ENCODE measurements at places on chromosomes 7 and 10.

- no peak for DNase-seq
These were observed 21.0 kb upstream of the RPA3 start for GRCh38 chr7:7739204-7740036.

DNA sequence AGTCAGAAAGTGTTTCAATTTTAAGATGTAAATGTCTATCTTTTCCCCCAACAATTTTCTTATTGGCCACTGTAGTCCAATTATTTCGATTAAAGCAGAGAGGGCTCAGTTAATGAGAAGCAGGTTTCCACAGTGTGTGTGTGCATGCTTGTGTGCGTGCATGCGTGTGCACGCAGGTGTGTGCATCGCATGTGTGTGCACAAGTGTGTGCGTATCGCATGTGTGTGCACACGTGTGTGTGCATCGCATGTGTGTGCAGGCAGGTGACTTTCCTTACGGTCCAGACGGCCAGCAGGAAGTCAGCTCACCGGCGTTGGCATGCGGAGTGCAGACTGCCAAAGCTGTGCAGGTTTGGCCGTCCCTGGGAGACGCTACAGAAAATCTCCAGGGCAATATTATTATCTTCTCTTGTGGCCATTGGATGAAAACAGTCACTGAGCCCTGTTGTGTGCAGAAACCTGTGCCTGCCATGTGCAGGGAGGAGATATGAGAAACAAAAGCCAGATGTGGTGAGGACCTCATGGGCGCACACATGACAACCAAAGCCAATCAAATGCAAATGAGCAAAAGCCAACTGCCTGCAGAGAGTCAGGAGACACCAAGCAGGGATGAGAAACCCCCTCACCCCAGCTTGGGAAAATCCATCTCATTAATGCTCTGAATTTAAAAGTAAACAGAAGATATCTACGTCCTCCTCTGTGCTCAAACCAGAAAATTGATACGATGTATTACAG lies 70.4 kb downstream of the C10orf90 start:
- DNase-seq = no peak

DNA sequence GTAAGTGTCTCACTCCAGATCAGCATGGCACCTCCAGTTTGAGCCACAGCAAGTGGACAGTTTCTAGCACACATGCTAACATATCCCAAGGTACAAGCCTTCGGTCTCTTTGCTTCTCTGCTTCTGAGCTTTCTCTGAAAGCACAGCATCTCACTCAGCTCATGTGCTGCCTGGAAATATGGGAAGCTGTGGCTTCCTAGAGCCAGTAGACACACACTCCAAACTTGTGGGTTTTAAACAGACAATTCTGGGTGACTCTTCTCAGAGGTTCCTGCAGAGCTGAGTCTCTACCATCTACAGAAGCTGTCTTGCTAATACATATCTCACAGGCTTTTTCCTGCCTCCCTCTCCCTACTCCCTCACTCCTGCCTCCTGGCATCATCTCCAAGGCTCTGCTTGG lies 23.9 kb upstream of the TMEM273 start:
- DNase-seq = no peak

GRCh38 chr7:110911632-110912031 lies 179.3 kb upstream of the LRRN3 start:
- no peak for DNase-seq

DNA sequence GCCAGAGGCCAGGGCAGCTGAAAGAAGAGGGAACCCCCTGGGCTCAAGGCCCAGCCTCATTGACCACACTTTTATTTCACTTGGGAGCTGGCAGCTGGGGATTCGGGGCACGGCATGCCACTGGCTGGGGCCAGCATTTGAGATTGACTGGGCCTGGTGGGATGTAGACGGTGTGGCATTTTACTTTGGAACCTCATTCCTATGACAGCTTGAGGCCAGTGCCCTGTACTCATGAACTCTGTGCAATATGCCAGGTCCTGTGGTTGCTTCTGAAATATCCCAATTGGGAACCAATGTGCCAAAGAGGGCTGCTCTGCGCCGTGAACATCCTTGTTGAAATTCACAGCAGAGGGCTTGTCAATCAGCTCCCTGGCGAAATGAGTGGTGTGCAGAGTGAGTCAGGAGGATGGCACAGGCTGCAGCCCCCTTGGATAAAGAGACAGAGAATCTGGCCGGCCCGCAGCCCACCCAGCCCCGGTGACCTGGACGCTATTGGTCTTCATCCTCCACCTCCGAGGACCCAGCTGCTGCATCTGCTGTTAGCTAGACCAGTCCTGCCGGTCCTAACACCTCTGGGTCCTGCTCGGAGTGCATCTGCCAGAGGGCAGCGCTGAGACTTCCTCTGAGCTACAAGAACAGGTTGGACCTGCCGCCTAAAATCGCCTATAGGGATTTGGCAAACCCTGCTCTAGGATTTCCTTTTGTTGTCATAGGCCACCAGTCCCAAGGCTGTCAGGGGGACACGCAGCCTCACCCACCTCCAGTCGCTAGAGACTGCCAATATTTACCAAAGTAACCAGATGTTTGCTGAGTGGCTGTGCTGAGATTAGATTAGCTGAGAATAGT lies 58.0 kb downstream of the PRKAG2 start:
- DNase-seq = no peak

DNA sequence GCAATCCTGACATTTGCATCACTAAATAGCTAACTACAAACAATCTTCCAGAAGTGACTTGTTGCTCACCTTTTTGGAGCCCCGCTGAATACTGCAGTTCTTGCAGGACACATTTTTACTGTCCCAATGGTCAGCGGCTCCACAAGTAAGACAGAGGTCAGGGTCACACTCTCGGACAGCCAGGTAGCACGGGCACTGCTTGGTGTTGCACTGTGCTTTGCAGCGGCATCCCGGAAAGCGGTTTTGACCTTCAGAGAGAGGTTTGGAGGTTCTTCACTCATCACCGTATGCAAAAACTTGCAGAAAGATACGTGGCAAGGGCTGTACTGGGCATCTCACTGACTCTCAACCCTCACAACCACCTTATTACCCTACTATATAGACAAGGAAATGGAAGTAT lies 70.2 kb downstream of the EZH2 start:
- DNase-seq = no peak

- no peak for DNase-seq
These were observed 78.1 kb upstream of the VWDE start for GRCh38 chr7:12481722-12482121.
